NAMALWA (cell line): ENCODE measurements at places on chromosomes 1 and 21.
A peak's percentile ranks its signal among the peaks of the same experiment; 100 is the strongest.

GRCh38 chr1:32334274-32334861 lies 1.7 kb downstream of the MARCKSL1 start:
- DNase-seq: no peak

DNA sequence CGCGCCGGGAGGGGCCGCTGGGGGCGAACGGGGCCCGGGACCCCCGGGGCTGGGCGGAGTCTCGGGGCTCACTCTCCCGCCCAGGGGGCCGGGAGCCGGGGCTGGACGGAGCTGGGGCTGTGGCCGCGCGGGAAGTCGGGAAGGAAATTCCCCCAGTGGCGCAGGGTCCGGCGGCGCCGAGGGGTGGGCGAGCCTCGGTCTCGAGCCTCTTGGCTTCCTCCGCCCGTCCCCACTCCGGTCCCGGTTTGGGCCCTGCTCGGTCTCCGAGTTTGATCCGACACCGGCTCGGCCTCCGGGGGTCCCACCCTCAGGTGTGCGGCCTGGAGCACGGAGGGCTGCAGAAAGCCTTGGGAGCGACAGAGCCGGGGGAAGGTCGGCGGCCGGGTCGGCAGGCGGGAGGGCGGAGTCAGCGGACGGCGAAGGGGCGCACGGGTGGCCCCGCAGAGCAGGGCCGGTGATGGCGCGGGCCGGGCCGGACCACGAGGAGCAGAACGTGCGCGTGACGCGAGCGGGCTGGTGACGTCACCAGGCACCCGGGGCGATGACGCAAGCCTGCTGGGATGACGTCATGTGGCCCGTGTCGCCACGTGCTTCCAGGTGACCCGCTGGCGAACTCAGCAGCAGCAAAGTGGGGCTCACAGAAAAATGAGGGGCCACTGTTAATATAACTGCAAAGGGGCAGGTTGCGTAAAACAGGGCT lies 610 bp upstream of the HES4 start:
- no peak for DNase-seq

- DNase-seq: peak; percentile 59
Observed at GRCh38 chr1:21937372-21938121, 437 bp upstream of the HSPG2 start.

- DNase-seq: no peak
Observed at GRCh38 chr1:68225781-68226180, 6.5 kb downstream of the WLS start.

DNA sequence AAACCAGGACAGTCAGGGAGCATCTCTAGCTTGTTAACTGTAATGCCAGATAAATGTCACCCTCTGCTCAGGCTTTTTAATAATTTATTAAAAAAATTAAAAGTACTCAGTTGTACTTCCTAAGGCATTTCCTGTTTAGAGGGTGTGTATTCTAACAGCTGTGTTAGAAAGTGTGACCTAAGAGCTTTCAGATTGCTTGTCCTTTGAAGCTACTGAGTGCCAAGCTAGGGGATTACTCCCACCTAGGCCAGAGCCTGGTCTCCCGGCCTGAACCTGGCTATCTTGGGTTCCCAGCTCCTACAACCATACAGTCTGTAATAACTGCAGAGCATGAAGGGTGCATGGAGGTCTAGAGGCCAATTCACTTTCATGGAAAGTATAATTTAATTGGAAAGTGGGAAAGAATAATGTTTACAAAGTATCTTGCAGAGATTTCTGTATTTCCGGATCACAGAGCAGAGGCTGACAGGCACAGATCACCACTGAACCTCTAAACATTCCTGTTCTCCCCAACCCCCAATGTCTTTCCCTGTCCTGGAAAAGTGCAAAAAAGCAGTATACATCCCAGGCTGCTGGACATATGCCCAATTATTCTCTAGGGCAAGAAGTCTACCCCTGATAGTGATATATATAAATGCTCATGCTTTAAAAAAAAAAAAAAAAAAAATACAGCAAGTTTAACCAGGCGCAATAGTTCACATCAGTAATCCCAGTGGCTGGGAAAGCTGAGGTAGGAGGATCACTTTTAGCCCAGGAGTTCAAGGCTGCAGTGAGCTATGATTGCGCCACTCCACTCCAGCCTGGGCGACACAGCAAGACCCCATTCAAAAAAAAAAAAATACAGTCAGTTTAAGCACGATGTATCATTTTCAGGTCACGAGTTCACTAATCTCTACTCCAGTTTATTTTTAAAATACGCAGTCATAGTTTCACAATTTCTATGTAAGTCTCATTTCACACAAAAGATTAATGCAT lies 36.7 kb upstream of the RAP1A start:
- no peak for DNase-seq

DNA sequence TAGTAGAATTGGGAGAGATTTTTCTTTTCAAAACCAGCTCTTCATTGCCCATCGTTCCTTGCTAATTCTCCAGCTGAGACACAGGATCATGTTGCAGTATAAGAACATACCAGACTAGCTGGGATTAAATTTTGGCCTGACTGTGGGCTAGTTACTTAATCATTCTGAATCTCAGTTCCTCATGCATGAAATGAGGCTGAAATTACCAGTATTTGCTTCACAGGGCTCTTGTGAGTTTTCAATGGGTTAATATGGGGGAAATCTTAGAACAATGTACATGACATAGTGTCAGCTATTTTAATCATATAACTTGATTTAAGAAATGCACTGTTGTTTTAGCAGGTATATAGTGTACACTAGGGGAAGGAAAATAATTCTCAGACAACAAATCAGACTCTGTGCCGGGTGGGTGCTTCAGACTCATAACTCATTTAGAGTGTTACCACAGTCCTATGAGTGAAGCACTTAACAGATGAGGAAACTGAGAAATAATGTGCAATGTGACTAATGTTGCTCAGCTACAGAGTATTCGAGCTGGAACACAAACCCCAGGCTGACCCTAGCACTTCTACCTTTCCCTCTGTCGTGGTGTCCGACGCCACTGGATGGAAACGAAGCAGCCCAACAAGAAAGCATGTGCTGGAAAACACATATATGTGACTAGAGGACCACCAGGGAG lies 137.6 kb upstream of the SGIP1 start:
- DNase-seq: no peak

DNA sequence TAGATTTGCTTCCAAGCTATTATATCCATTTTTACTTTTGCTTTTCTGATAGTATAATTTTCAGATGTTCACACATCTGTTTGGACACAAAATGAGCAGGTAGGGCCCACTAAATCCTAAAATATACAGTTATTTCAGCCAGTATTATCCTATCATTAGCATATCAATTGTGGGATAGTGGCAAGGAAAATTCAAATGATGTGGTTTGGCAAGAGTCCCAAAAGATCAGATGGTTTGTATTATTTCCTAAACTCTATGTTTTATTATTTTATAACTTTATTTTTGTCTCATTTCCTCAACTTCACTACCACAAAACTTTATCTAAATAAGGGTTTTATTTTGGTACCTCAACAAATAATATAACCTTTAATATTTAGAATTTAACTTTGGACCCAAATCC lies 1659.6 kb downstream of the NCAM2 start:
- no peak for DNase-seq

DNA sequence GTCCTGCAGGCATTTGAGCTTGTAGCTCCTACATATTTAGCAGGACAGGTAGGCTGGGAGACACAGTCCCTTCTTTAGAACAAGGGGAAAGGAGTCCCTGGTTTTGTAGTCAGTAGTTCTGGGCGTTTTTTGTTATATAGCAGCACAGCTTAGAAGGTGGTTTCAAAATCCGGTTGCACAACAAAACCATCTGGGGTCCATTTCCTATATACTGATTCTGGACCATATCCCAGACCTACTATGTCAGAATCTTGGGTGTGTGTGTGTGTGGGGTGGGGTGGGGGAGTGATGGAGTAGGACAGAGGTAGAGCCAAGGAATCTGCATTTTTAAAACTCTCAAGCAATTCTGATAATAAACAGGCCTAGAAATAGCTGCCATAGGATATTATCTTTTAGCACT lies 21.6 kb downstream of the METTL13 start:
- DNase-seq: no peak

GRCh38 chr1:36888811-36889477 lies 145.4 kb downstream of the GRIK3 start:
- DNase-seq: no peak

DNA sequence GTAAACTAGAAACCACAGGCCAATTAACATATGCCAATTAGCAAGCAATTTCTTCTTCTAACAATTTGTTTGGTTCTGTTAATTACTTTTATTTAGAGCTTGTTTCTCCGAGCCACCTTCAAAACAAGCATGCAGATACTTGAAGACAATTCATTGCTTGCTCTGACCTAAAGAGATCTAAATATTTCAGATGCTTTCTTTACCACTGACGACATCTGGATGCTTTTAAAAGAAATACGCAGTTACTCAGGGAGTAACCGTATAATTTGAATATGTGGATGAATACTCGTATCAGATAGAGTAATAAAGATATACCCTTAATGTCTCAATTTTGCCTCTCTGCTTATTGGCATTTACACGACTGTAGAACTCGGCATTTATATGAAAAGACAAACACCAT lies 390.0 kb downstream of the DISC1 start:
- no peak for DNase-seq

GRCh38 chr1:200724064-200724463 lies 14.6 kb upstream of the CAMSAP2 start:
- DNase-seq: no peak

DNA sequence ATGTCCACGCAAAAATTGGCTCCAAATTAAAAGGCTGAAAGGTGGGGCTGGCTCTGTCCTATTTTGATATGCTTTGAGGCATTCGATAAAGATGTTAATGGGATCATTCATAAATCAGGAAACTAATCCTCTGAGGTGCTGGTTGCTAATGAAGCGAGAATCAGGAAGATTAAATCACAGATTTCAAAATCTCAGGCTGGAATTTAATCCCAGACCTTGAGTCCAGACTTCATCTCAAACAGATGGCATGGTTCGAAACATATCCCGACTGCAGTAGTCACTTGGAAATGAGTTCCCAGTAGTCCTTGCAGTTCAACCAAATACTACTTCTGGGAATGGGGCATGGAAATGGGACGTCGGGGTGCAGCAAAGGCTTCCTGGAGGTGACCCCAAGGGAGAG lies 4.5 kb upstream of the KLF17 start:
- DNase-seq: no peak

DNA sequence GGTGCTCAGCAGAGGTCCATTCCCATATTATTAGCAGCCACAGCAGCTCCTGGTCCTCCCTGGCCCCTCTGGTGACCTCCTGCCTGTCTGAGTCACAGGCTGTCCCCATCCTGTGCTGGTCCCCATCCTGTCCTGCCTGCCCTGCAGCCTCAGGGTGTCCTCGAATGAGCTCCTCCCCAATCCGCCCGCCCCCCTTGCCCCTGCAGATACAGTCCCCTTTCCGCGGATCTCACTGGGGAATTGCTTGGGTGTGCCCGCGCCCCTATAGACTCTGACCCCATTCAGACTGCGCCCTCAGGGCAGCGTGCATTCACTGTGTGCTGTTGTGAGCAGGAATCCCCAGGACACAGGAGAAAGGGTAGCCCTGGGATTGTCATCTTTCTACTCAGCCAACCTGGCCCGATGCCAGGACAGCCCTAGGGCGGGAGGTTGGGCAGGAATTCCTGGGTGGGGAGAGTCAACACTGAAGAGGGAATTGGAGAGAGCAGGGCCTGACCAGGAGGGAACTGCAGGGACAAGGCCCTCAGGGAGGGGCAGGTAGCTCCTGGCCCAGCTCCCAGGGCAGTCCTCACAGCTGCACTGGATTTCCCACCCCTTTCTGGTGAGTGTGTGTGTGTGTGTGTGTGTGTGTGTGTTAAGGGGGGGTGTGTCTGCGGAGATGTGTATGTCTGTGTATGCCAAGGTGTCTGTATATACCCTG lies 1.1 kb upstream of the GUCA2A start:
- DNase-seq: no peak

DNA sequence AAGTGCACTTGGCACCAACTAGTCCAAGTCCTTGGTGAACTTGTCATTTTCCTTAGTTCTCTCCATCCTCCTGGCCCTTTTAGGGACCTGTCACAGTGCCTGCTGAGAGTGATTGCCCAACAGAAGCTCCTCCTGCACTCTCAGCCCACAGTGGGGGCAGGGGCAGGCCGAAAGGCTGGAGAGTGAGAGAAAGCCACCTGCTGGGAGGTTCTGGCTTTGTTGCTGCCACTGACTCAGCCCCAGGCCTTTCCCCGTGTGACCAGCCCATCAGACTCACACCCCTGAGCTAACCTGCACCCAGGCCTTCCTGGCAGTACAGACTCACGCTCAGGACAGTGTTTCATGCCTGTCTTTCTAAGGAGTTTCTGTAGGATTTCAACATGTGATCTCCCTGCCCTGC lies 17.1 kb upstream of the PROK1 start:
- peak; percentile 20 for DNase-seq

GRCh38 chr1:112383759-112384370 lies 12.1 kb upstream of the CTTNBP2NL start:
- DNase-seq: no peak

GRCh38 chr1:102970496-102971078 lies 137.7 kb downstream of the COL11A1 start:
- DNase-seq: peak; percentile 62

DNA sequence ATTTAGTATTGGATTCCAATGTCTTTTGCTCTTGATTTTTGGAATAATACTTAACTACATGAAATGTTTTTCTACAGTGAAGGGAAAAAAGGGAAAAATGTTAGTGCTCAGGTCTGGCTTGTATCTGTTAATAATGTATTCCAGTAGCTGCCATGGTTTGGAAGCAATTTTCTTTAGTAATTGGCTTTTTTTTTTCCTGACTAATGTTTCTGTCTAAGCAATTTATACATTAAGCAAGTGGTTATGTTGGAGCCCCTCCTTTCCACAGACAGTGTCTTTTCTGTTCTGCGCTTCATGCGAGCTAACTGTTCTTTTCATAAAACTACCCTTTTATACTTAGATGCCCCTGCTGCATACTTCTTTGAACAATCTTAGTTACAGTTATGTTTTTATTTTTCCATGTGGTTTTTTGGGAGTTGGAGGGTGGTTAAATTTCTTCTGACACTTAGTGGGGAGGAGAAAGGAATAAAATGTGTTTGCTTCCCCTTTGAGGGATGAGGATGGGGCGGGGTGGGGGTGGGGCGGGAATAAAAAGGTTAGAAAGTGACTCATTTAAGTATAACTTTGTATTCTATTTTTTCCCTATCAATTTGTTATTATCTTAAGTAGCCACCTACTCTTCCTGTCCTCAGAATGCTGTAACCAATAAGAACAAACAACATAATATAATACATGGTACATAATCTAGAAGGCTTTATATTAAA lies 83.1 kb downstream of the CLIC4 start:
- no peak for DNase-seq

DNA sequence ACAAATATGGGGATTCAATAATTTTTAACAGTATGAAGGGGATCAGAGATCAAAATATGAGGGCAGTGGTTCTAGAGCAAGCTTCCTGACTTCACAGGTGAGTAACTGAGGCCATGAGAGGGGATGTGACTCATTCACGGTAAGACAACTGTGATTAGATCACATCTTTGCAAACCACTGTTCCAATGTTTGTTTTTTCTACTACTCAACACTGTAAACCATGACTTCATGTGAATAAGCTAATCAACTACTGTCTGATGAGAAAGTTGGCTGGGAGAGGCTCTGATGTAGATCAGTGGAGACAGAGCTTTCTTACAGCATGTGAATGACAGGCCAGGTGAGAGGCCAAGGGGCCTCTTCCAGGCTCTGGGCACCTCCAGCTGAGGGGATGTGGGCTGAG lies 84.7 kb downstream of the BRINP2 start:
- no peak for DNase-seq

- DNase-seq: no peak
Observed at GRCh38 chr1:234960722-234961455, 167.7 kb downstream of the TOMM20 start.
